ENCODE measurements at places on chromosomes 11 and 22.

- no peak for DNase-seq
Measured at GRCh38 chr11:68309621-68310185, 2.7 kb upstream of the LRP5 start.

DNA sequence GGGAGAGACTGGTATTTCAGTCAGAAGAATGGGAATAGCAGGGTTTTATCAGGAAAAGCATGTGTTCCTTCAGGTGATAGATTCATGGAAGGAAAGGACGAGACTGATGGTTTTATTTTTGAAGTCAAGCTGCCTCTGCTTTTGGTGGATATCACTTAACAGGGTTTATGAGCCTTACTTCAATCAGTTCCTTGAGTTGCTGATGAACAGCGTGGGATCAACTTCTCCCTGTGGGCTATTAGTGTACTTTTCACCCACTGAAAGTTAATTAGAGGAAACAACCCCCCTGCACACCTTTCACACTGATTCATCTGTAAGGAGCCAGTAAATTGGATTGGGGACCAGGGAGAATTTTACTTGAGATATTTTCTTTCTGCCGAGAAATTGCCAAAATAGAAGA lies 479.0 kb downstream of the NELL1 start:
- no peak for DNase-seq

DNA sequence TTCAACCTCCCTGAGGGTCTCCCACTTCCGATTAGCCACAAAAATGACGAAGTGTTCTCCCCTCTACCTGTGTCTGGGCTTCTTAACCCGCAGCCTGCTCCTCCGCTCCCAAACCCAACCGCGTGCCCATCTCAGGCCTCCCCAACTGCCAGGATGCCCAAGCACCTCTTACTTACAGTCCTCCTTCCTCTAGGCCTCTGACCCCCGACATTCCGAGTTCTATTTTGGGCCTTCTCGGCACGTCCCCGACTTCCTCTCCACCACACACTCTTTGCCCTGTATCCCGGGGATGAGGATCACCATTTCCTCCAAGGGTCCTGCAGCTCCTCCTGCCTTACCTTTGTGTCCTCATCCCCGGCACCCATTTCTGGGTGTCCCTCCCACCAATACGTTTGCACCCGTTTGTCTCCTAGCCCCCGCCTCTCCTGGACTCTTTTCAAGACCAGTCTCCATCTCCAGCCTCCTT lies 388 bp upstream of the MUS81 start:
- DNase-seq, result no peak

GRCh38 chr11:95121698-95122097 lies 32.1 kb downstream of the ENDOD1 start:
- no peak for DNase-seq

DNA sequence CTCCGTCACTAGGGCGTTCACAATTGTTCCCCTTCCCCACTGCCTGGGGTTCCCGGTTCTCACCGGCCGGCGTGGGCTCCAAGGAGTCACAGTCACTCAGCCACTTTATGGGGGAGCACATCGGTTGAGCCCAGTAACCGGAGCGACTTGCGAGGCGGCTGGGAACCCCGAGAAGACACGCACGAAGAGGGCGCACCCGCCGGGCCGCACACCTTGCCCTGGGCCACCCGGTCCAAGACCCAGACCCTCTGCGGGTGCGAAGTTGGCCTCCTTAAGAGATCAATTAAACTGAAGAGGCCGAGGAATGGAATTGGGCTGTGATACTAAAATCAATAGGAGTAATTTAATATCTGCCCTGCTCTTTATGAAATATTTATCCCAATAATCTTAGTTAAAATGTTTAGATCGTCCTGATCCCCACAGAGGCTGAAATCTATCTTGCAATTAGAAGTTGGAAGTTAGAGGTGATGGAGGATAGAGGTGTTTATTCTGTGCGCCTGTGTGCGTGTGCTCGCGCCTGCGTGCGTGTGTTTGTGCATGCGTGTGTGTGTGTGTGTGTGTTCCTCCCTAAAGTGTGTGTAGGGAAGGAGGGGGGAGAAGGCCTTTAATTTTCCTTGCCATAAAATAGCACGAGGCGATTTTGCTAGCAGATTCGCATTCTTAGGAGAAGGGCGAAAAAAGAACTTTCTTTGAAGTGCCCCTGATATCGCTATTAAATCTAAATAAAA lies 954 bp upstream of the MN1 start:
- DNase-seq, result no peak

DNA sequence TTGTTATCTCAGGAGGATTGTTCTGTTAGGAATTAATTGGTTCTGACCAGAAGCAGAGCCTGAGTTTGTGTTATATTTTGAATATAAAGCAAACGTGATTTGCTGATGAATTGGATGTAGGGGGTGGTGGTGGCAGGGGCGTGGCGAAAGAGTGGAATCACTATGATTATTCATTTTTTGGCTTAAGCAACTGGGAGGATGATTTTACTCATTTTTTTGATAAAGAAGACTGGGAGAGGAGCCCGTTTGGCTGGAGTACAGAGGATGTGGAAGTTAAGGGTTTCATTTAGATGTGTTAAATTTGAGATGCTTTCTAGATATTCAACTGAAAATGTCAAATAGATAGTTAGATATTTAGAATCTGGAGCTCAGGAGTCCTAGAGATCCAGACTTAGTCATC lies 83.4 kb upstream of the MYO18B start:
- no peak for DNase-seq

GRCh38 chr11:110908401-110909105 lies 196.3 kb upstream of the ARHGAP20 start:
- no peak for DNase-seq

GRCh38 chr11:78560826-78561484 lies 13.7 kb downstream of the NARS2 start:
- DNase-seq, result no peak

DNA sequence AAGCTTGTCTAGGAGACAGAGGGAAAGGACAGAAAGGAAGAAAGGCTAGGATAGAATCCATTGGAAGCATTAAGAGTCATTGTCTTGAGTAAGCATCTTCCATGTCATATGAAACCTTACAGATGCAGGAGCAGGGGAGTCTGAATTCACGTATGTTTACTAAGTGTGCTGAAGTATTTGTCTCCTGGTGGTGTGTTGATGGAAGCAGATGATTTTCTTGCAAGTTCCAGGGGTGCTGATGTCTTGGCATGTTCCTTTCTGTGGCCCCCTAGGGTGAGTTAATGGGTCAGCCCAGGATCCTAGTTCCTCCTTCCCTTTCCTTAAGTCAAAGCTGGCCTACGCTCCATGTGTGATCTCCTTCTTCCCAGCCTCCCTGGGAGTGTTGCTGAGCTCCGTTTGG lies 110.2 kb downstream of the TEAD1 start:
- DNase-seq, result no peak

- DNase-seq, result no peak
Measured at GRCh38 chr11:87473174-87473573, 435.4 kb downstream of the TMEM135 start.

GRCh38 chr22:31618471-31619176 lies 43.4 kb downstream of the PISD start:
- no peak for DNase-seq
